ENCODE measurements at places on chromosomes 3 and 15.

DNA sequence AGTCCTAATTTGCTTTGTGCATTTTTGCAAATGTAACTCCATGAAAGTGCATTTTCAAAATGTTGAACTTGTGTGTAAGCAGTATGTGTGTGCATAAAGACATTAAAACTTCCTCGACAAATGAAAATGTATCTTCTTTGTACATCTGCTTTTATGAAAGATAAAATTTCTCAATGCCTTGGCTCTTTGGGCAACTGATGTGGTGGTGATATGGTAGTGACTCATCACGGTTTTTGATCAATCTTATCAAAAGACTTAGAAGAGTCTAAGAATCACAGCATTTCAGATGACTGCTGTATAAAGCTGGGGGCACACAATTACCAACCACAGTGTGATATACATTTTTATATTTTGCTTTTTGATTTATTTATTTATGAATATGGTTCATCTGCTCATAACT lies 5.4 kb upstream of the MASP1 start:
- no peak for DNase-seq

- no peak for DNase-seq
Observed at GRCh38 chr15:63587527-63587926, 9.7 kb upstream of the FBXL22 start.

GRCh38 chr3:66667263-66667662 lies 166.4 kb upstream of the LRIG1 start:
- no peak for DNase-seq

DNA sequence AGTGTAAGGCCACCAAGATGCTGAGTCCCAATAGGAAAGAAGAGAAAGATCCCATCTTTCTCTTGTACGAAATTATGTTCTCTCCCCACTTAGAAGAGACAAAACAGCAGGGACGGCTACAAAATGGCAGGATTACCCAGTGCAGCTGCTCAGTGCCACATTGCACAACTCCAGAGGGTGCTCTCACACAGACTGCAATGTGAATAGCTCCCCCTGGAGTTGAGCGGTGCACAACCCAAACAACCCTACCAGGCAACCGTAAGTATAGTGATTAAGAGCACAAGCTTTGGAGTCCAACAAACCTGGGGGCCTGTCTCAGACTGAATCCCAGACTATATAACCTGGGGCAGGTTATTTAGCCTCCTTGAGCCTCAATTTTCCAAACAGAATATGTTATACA lies 3.1 kb upstream of the BHLHE40 start:
- peak; percentile 58 for DNase-seq

GRCh38 chr15:77577366-77577950 lies 55.3 kb downstream of the LINGO1 start:
- no peak for DNase-seq

GRCh38 chr3:128349963-128350599 lies 116.6 kb downstream of the DNAJB8 start:
- no peak for DNase-seq

DNA sequence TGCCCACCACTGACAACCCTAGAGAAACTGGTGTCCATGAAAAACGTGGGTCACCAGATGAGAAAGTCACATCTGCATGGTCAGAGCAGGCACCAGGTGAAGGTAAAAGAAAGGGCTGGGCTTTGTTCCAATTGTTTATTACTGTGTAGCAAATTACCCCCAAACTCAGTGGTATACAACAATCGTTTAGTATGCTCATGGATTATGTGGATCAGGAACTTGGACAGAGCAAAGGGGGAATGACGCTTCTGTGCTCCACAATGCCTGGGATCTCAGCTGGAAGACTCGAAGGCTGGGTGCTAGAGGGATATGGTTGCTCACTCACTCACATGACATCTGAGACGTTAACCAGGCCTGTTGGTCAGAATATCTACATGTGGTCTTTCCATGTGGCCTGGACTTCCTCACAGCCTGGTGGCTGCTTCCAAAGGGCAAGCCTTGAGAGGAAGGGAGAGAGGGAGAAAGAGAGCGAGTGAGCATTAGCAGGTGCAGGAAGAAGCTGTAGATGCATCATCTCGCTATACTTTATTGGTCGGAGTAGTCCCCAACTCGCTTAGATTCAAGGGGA lies 44.9 kb downstream of the LPP start:
- peak; percentile 88 for DNase-seq

DNA sequence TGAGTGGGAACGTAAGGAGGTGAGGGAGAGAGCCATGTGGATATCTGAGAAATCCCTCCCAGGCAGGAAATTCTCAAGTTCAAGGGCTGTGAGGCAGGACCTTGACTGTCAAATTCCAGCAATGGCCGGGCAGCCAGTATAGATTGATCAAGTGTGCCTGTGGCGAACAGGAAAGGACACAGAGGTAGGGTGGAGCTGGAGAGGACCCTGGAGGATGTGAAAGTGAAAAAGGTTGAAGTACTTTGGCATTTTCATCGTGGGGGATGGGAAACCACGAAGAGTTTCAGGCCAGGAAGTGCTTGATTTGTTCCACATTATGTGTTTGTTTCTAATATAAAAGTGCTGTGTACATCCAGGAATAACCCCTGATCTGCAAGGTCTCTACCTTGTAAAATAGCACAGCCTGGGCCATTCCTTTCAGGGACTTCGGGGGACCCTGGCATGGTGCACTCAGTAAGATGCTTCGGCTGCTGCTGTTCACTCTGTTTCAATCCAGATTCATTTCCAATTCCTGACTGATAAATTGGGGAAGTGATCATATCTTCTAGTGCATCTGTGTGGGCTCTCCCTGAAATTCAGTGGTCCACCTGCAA lies 156.6 kb downstream of the MCTP2 start:
- DNase-seq: no peak

- no peak for DNase-seq
Observed at GRCh38 chr15:64901914-64902313, 9.8 kb upstream of the ANKDD1A start.

- peak; percentile 11 for DNase-seq
Observed at GRCh38 chr15:97023488-97023844, 693.0 kb downstream of the NR2F2 start.

- DNase-seq: peak; percentile 17
Observed at GRCh38 chr15:99096894-99097426, 7.9 kb upstream of the SYNM start.

- no peak for DNase-seq
Observed at GRCh38 chr15:41438206-41438605, 21.3 kb downstream of the RTF1 start.

DNA sequence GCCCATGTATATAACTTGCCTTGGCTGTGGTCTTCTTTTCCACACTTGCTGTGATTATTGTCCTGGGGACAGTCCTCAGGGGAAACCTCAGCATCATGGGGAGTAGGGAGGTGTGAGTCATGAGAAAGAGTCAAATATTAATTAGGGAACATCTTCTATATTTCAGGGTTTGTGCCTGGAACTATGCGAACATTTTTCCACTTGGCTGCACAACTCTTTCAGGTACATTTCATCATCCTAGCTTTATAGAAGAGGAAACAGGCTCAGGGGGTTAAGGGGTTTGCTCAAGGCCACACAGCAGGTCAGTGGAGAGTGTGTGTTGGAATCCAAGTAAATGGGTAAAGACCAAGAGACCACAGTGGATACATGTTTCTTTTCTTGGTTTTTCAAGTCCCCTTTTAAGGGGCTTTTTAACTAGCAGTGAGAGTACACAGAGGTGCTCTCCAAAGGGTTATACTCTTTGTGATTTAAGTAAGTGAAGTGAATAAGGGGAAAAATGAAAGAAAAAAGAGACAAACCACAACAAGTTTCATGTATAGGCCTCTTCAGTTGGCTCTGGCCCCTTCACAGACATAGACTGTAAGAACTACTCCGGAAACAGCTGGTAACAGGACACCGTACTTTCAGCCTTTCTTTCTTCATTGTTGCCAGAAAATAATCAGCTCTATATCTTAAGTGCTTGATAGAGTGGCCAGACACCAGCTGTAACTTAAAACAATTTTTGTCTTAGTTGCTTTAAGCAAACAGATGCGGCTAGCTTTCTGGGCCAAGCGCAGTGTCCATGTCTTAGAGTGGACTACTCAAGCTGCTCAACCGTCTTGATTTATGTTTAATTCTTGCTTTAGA lies 64.6 kb downstream of the EEFSEC start:
- DNase-seq: peak; percentile 83

DNA sequence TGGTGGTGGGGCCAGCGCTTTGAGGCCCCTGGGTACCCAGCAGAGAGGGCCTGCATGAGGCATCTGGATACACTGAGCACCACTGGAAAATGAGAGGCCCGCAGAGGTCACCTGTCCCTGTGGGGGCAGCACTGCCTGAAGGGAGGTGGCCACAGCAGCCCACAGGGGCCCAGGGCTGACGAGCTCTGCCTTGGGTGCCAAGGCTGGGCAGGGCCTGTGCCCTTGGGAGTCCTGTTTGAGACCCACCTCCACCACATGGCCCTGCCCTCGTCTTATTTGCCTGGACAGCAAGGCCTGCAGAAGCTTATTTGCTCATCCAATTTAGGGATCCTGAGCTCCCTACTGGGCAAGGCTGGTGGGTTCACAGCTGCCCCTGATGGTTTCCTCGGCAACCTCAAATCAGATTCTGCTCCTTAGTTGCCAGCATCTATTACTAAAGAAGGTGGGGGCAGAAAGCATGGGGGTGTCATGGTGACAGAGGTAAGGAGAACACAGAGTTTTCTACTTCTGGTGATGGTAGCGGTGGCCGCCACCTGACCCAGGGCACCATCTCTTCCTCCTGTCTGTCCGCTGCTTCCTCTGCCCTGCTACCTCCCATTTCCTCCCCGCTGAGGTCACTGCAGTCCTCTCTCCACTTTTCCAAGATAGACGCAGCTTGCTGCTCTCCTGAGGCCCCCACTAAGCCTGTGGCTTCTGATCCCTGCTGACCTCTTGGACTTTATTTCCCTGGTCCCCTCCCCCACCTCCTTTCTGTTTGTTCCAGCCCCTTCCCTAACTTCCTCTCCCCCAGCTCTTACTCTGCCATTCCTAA lies 62.9 kb downstream of the HMCES start:
- no peak for DNase-seq

GRCh38 chr15:35078221-35078915 lies 6.7 kb downstream of the NANOGP8 start:
- DNase-seq: peak; percentile 79

DNA sequence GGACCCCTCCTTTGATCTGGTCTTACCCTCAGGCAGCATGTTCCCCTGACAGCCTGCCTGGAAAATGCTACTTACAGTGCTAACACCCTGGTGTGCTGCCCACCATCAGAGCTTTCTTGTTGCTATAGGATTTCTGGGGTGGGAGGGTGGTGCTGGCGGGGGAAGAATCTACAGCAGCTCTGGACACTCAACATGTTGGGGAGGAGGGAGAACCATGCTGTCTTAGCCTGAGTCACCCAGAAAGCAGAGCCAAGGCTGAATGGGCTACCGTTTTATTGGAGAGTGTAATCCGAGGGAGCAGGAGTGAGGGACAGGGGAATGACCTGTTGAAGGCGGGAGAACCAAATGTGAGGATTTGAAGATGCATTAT lies 45.6 kb downstream of the MFSD1 start:
- no peak for DNase-seq

GRCh38 chr15:98967916-98968315 lies 39.7 kb downstream of the PGPEP1L start:
- DNase-seq: no peak

DNA sequence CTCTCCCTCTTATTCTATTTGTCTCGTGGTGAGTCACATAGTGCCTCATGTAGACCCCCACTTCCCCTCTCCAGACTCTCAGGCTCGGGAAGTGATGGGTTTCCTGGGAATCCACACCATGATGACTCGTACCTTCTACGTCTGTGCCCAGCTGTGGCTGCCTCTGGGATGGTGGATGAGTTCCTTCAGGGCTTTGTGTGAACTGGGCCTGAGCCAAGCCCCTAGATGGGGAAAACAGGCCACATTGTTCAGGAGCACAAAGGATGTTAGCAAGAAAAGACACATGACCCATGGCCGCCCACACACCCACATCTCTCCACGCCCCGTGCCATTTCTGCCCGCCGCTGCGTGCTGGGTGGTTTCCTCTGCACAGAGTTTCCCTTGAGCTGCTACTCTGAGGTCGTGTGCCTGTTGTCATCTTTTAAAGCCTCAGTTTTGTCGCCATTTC lies 10.5 kb downstream of the ISG20 start:
- no peak for DNase-seq

GRCh38 chr3:23856286-23856685 lies 50.5 kb downstream of the UBE2E1 start:
- DNase-seq: no peak

GRCh38 chr15:95626501-95627361 lies 703.8 kb upstream of the NR2F2 start:
- DNase-seq: no peak

- DNase-seq: no peak
Observed at GRCh38 chr15:65332391-65333147, 28.1 kb downstream of the RNU5B-1 start.

GRCh38 chr3:80232760-80233159 lies 465.0 kb upstream of the ROBO1 start:
- DNase-seq: peak; percentile 88

GRCh38 chr3:193236599-193236998 lies 4.4 kb upstream of the PLAAT1 start:
- DNase-seq: no peak

DNA sequence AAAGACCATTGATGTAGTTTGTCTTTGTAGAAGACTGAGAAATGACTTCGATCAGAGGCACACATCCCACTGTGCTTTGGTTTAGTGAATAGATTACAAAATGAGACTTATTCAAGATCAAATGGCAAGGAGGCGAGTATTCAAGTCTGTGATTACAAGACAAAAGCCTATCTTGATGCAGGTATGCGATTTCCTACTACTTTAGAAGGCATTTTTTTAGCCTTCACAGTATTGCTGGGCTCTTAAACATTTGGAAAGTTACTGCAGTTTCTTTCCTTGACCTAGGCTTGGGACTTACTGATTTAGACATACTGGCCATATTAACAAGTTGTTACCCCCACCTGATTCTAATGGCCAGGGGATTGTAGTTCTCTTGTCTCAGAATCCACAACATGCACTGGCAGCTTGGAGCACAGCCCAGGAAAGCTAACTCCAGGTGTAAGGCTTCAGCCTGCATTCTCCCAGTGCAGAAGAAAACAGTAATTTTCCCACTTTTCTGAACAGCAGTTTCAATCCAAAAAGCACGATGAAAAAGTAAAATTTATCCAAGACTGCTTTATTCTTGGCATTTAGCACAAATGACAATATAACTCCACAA lies 311.6 kb downstream of the EPHA6 start:
- no peak for DNase-seq

- DNase-seq: no peak
Observed at GRCh38 chr15:75459581-75459980, 8.1 kb upstream of the SIN3A start.

DNA sequence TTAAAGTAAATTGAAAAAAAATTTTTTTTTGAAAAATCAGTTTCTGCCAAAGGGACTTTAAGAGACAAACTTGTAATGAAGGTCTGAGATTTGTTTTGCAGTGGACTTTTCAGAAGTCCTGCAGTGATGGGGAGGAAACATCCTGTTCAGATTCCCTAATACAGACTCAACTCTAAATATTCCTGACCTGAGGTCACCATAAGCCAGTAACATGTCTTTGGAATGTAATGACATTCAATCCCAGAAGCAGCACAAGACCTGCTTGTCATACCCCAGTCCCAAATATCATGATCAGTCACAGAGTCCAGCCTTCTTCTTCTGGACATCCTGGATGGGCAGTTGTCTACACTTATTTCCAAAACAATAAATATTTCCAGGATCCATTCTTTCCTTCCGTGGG lies 53.6 kb downstream of the TMEM39A start:
- no peak for DNase-seq

- DNase-seq: no peak
Observed at GRCh38 chr3:157074981-157075380, 85.0 kb downstream of the CCNL1 start.
